ENCODE measurements at places on chromosomes 11 and 22. TPM values are rescaled to one million over a fixed set of nuclear protein-coding genes. Genes with fewer than 3 reads are reported as not detected.

DNA sequence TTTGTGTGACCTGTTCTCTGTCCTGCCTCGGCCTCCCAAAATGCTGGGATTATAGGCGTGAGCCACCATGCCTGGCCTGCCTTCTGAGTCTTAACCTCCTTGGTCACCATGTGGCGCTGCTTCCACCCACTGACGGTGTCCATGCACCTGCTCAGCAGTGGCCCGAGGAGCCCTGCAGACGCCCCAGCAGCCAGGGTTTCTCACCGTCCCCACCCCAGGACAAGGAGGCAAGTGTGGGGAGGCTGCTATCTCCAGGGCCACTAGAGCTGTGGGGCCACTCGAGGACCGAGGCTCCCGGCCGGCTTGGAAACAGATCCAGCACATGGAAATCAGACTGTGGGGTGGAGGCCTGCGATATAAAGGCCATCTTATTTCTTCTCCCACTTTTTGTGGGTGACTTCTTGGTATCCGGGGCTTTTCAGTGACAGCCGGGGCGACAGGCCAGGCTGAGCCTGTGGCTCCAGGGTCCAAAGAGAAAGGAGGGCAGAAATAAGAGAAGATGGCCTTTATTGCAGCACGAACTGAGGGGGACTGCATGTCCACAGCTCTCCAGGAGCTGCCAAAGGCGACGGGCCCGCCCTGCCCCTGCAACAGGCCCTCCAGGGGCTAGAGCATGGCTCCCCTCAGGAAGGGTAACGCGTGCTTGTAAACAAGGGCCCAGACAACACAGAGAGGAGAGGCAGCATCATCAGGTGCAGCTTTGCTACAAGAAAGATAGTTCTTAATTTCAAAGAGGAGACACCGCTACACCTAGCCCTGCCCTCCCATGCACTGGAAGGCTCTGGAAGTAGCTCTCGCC lies 15.0 kb downstream of the TSPO start:
- DNase-seq, result no peak

GRCh38 chr22:48943567-48944432 lies 883.9 kb downstream of the BRD1 start:
- DNase-seq, result no peak

DNA sequence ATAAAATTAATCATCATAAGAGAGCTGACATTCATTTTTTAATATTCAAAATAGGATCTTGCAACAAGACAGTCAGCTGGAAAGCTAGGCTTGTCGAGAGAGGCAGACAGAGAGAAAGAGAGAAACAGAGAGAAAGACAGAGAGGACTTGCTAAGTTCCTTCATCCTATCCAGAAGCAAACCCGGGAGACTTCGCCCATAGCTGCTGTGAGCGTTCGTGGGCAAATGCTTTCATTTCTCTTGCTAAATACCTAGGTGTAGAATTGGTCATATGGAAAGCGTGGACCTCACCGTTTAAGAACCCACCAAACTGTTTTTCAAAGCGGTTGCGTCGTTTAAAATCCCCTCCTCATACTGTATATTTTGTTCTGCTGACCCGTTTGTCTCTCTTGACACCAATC lies 25.3 kb upstream of the KRTAP5-6 start:
- no peak for DNase-seq

GRCh38 chr11:75198278-75198973 lies 42.1 kb upstream of the TPBGL start:
- DNase-seq, result no peak

GRCh38 chr11:110802162-110802561 lies 89.9 kb upstream of the ARHGAP20 start:
- DNase-seq, result no peak

- DNase-seq, result no peak
Measured at GRCh38 chr11:134276396-134277182, 410 bp downstream of the GLB1L3 start.

DNA sequence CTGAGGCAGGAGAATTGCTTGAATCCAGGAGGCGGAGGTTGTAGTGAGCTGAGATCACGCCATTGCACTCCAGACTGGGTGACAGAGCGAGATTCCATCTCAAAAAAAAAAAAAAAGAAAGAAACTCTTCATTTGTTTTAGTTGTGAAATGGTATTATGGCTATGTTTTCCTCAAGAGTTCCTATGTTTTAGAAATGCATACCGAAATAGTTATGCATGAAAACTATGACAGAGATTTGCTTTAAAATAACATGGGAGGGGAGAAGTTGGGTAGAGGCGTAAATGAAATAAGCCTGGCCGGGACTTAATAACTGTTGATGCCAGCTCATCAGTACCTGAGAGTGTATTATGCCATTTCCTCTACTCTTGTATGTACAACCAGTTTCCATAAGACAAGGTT lies 48.3 kb downstream of the FEZ1 start:
- no peak for DNase-seq

DNA sequence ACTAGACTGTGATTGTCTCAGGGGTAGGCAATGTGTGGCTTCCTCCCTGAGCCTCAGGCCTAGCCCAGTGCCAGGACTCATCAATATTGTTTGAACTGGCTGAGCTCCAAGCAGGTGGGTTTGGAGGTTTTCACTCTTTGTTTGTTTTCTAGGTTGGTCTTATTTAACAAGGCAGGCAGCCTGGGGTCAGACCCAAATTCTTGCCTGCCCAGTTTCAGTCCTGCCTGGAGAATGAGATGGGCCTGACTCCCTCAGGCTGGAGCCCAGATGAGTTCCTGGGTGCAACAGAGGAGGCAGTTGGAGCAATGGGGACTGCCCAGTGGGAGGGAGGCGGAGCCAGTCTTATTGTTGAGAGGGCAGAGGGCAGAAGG lies 28.3 kb upstream of the TP53I11 start:
- DNase-seq, result no peak

DNA sequence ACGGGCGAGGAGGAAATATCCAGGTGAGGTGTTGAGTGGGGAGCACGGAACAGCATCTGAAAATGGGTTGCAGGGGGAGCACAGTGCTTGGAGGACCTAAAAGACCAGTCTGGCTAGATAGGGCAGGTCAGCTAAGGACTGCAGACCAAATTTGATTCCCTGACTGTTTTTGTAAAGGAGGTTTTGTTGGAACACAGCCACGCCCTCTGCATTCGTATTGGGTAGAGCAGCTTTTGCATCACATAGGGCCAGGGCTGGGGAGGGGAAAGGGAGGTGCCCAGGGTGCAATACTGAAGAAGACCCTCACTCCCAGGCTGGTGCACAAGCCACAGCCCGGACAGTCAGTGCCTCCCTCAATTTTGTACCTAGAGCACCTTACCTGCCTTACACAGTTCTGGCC lies 286.8 kb downstream of the KIRREL3 start:
- no peak for DNase-seq

DNA sequence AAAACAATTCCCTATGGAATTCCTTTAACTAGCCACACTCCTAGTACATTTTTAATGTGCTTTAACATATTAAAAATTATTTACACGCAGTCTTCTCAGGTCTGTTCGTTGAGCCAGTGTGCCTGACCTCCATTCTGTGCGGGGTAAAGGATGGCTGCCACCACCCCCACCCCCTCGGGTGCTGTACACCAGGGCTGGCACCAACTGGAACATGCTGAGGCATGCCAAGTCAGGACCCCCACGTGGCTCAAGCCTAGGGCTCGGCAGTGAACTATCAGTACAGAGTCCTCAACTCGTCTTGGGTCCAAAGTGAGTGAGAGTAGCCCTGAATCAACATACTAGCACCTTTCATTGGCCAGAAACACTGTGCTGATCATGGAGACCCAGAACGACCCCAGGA lies 32.5 kb upstream of the PHF21B start:
- DNase-seq, result no peak

DNA sequence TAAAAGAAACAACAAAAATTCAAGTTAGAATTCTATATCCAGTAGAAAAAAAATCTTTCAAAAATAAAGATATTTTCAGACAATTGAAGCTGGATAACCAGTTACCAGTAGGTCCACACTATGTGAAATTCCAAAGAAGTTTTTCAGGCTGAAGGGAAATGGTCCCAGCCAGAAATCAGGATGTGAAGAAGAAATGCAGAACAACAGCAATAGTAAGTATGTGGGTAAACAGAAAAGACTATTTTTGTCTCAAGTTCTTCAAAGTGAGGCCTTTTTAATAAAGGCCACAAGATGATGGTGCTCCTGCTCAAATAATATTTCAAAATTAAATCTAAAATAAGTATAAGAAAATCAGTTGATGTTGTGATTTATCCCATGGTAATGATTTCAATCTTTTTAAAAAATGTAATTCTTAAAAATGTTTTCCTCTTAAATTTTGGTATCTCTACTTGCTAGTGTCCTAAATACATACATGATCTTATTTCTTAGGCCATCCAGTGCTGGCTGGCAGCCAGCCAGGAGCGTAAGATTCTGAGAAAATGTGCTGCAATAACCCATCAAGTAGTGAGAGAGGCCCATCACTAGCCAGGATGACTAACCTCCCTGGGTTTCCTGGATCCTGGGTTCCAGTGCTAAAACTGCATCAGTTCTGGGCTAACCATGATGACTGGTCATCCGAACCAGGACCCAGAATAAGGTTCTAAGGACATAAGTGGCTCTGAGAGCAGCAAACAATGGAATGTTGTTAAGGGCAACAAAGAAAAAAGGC lies 15.6 kb upstream of the UCP3 start:
- peak; percentile 79 for DNase-seq

GRCh38 chr11:64810891-64811272 lies 531 bp upstream of the MEN1 start:
- peak; percentile 48 for DNase-seq

GRCh38 chr11:121478895-121479697 lies 26.3 kb upstream of the SORL1-AS1 start:
- no peak for DNase-seq

DNA sequence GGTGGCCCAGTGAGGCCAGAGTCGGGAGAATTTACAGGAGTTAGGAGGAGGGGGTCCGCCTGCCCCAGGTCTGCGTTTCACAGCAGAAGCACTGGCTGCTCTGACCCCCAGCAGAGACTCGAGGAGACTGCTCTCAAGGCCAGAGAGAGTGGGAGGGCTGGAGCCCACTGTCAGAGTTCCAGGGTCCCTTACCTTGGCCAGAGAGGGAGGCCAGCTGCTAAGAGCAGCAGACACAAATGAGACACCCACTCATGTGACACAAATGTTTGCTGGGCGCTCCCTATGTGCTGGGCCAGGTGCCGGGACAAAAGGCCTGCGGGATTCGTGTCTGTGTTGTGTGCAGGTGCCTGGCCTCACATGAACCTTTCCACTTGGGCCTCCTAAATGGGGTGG lies 2.8 kb upstream of the TNFRSF13C start:
- DNase-seq, result no peak

GRCh38 chr11:79439886-79440570 lies 802 bp downstream of the TENM4 start:
- peak; percentile 38 for DNase-seq

DNA sequence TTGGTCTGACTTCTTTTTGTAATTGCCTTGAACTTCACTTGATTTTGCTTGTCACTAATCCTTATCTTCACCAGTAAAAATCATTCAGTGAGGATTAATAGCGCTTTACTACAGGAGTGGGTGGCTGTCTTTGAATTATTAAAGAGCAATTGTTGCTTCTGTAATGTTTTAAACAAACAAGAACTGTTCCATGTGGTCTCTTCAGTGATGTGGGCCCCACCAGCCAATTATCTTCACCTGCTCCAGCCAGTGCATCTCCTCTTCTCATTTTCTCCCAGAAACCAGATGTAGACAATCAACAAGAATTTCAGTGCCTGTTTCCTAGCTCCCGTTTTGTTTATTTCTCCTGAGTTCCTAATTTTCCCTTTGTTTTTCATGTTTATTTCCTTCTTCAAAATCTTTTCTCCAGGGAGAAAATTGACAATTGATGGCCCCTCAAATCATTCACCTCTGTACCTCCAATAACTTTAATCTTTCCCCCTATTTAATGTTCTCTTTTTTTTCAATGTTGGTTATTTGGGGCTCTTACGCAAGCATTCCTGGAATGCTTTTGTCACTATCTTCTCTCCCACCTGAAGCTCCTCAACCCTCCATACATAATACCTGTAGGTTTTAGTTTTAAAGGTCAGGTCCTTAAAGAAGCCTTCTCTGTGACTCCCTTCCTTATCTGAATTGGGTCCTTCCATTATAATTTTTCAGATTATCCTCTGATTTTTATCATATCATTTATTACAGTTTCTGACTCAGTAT lies 115.1 kb downstream of the ARFGAP2 start:
- no peak for DNase-seq

DNA sequence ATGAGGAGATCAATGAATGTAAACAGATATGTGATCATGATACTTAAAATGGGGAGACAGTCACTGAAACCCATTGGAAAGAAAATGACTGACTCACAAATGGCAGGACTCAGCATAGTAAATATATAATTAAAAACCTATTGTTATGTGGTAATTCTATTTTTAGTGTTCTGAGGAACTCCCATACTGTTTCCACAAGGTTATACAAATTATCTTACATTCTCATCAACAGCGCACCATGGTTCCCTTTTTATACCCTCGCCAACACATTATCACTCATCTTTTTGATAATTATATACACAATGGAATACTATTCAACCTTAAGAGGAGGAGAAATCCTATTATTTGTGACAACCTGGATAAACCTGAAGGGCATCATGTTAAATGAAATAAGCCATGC lies 17.1 kb downstream of the OR5B21 start:
- no peak for DNase-seq

DNA sequence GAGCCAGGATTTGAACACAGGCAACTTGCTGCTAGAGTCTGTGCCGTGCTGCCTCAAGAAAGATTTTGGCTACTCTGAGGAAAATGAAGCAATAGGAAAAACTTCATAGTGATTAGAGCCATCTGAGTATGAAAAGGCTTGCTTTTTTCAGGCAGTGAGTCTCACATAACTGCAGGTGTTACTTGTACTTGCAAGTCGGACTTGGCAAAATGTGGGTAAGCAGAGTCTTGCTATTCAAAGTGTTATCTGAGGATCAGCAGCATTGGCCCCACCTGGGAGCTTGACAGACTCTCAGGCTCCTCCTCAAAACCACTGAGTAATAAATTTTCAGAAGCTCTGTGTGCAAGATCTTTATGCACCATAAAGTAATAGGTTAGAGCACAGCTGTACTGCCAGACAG lies 18.1 kb downstream of the RNF141 start:
- no peak for DNase-seq

Gene ANKK1
- total RNA-seq, result 0.10 TPM

Gene MUC6
- total RNA-seq, result not detected

Gene C22orf31
- not detected for total RNA-seq

Gene CECR2
- total RNA-seq, result 7.1 TPM

Gene C11orf91
- total RNA-seq, result not detected

Gene DMC1
- 0.20 TPM for total RNA-seq

Gene KLHDC7B
- total RNA-seq, result not detected

Gene MCAM
- total RNA-seq, result 44.7 TPM

Gene MGAT3
- total RNA-seq, result 6.3 TPM

Gene MMP8
- not detected for total RNA-seq
